ENCODE measurements at places on chromosomes 12 and 14.
A peak's percentile ranks its signal among the peaks of the same experiment; 100 is the strongest.

DNA sequence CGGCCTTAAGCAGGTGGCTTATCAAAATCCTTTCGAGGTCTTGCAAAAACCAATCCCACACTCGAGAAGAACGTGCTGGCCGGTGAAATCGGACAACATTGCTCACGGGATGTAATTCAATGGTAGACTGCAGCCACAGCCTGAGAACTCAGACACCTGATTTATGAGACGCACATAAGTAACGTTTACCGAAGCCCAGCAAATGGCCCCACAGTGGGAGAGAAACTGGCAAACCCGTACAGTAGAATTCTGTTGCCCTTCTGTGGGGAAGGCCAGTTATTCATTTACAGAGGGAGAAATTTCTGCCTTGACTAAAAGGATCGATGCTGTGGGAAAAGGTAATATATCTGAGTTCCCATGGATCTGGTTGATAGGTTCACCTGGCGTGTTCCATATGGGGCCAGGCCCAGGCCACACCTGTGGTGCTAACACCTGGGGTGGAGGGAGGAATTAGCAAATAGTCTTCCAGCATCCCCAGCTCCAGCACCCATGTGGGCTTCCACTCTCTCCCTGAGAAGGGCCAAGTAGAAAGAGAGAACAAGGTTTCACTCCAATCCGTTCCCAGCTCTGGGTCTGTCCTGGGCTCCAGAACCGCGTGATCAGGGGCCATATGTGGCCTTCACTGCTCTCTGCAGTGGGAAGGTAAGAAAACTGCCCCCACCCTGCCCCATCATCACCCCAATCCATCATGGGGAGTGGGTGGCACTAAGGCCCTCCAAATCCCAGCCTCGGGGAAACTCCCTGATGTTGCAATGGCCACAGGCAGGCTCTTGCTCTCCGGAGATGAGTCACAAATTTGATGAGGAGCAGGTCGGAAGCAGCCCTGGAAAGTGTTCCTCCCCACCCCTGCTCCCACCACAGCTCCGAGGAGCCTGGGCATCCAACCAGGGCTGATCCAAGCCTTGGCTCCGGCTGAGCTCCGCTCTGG is 12.7 kb downstream of the BDKRB1 start:
- DNase-seq: peak; percentile 92

- DNase-seq: peak; percentile 47
Observed at GRCh38 chr14:31990926-31991572, 86.1 kb upstream of the ARHGAP5 start.

DNA sequence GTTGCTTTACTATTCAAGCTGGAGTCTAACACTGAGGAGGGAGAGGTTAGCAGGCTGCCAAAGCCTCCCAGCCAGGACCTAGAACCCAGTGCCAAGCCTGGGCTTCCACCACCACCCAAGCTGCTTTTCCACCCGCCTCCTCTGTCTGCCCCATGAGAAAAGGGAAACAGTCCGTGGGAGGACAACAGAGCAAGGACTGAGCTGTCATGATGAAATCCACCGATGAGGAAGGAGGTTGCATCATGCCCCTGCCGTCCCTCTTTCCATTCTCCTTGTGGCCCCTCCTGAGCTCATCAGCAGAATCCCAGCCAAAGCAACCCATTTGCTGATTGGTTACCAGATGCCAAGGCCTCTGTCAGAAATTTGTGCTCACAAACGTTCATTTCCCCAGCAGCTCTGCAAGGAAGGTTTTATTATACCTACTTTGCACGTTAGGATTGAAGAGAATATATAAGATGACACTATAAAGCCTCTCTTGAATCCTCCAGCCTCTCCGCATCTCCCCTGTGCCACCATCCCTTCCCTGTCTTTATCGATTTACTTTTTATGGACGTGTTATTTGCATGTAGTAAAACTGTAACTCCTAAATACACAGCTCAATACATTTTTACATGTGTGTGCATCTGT is 6.3 kb upstream of the SERPINA1 start:
- DNase-seq: peak; percentile 94

DNA sequence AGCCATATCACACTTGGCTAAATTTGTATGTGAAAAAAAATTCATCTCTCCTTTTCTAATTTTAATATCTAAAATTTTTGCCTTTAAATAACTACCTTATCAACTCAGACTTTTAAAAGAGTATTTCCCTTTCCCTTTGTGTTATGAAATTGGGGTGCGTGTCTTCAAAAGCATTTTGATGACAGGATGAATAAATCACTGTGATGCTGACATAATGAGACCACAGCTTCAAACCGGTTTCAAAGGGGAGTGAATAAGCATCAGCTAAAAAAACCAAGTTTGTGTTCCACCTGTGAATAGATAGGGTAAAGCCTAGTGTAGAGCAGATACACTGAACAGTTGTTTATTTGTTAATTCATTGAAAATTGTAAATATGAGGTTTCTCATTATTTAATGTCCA is 85.0 kb downstream of the LGR5 start:
- no peak for DNase-seq

DNA sequence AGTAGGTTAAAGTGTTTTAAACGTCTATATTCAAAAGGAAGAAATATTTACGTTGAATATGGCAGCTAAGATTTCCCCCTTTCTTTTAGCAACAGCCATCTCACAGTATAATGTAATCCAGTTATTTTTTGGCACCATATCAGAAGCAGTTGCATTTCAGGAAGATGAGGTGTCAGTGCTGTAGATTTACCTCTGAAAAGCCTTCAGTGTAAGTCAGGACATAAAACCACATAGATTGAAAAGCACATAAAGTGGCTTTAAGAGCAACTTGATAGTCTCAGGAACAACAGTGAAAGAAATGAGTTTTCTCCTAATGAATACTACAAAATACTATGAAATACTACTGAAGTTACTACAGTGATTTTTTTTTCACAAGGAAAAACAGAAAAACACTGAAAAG is 6.9 kb downstream of the MLH3 start:
- peak; percentile 58 for DNase-seq

- peak; percentile 21 for DNase-seq
Observed at GRCh38 chr12:14773685-14774073, 29.6 kb downstream of the WBP11 start.

DNA sequence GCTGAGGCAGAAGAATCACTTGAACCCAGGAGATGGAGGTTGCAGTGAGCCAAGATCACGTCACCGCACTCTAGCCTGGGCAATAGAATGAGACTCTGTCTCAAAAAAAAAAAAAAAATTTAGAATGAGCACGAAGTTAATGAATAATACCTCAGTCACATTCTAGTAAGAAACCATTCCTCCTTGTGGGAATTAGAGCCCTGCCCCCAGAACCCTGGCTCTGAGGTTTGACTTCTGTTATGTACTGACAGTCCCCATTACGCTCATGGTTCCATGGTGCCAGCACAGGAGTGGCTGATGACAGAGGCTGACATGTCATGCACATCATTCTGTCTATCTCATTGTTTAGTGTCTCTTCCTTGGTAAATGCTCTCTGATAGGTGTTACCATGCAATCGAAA is 132.6 kb upstream of the FGD4 start:
- DNase-seq: no peak

DNA sequence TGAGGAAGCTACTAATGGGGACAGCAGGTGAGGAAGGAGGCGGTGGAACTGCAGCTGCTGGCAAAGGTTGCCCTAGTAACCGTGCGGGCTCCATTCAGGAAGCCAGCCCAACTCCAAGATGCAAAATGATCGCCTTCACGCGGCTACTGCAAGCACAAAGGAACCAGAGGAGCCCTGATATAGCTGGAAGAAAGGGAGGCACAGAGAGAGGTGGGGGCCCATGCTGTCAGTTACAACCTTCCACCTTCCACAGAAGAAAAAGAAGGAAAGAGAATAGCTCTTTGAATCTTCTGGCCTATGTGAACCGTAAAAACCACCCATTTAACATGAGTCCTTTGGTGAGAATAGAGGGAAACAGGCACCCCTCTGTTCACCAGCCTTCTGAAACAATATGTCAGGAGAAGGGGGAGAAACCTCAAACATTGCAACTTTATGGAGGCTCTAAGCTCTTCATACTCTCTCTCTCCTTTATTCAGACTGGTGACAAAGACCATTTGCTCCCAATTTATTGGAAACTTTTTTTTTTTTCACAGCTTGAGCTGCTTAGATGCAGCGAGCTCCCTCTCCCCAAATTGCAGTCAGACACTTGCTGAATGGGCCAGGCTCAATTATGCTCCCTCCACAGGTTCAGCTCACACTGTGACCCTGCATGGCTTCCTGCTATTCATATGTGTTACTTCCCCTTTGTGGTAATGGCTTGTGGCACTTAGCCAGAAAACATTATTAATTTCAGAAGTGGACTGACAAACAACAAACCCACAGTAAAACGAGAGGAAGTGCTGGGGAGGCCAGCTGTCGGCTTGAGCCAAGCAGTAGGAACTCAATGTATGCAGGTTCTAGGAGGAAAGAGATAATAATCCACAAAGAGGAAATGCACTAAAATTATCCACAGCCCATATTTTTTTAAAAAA is 6.2 kb downstream of the DUSP6 start:
- peak; percentile 90 for DNase-seq

- DNase-seq: peak; percentile 97
Observed at GRCh38 chr14:72646861-72647528, 246.9 kb downstream of the DPF3 start.

GRCh38 chr14:103105580-103106150 is 11.1 kb downstream of the EXOC3L4 start:
- DNase-seq: no peak

DNA sequence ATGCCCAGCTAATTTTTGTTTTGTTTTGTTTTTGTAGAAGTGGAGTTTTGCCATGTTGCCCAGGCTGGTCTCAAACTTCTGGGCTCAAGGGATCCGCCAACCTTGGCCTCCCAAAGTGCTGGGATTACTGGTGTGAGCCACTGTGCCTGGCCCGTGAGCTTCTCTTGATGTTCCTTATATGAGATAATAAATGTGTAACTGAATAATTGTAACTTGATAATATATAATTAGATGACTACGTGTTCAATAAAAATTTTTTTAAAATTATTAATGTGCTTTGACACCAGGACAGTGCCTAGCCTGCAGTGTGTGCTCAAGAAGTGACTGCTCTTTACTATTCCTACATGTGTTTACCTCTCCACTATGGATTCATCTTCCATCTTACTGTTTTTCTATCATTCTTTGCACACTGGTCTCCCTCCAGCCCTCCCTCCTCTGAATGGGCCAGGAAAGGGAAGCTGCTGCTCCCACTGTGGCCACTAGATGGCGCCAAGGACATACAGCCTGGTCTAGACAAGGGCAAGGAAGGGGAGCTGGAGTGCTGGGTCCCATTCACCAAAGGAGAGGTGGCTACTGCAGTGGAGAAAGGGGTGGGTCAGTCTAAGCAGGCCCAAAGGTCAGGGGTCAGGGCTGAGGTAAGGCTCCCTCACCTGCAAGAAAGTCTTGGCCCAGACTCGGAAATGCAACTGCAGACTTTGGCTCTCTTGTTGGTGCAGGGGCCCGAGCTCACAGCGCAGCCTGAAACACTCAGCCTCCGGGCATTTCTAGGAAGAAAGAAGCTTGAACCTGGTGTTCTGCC is 14.7 kb upstream of the ZNF385A start:
- peak; percentile 89 for DNase-seq

DNA sequence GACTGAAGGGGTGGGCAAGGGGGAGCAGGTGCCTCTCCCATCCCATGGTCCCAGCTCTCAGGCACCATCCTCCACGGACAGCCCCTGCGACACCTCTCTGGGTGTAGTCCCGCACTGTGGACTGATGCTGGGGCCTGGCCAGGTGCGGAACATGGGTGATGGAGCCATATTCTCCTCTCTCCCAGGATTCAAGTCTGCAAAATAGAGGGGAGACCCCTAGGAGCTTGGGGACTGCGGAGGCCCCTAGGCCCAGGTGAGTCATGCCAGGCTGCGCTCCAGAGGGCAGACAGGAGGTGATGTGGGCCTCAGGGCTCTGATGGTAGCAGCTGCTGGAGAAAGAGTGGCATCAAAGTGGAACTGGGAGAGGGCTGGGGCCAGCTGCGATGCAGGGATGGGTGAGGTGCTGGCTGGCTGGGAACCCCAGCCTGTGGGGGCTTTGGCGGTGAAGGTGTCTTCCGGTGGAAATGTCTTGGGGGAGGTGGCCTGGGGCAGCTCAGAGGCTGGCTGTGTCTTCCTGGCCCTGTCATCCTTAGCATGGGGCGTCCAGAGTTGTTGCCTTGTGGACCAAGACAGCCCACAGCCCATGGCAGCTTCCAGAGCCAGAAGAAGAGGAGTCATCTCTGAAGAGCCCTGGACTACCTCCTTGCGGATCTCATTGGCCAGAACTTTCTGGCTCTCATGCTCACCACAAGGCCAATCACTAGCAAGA is 149.1 kb downstream of the KIF26A start:
- no peak for DNase-seq

DNA sequence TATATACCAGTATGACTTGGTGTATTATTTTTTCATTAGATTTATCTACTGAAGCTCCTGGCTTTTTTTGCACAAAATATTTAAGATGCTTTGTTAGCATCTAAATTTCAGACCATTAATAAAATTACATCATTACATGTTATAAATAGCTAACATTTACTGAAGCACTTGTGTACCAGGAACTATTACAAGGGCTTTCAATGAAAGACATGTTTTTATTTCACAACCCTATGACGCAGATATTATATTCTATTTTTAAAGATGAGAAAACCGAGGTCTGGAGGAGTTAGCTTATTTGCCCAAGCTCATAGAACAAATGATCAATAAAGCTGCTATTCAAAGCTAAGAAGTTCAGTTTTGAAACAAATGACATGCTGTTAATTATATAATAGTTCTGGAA is 420.4 kb upstream of the DCN start:
- no peak for DNase-seq

GRCh38 chr12:46403719-46404070 is 31.1 kb upstream of the SLC38A2 start:
- no peak for DNase-seq

DNA sequence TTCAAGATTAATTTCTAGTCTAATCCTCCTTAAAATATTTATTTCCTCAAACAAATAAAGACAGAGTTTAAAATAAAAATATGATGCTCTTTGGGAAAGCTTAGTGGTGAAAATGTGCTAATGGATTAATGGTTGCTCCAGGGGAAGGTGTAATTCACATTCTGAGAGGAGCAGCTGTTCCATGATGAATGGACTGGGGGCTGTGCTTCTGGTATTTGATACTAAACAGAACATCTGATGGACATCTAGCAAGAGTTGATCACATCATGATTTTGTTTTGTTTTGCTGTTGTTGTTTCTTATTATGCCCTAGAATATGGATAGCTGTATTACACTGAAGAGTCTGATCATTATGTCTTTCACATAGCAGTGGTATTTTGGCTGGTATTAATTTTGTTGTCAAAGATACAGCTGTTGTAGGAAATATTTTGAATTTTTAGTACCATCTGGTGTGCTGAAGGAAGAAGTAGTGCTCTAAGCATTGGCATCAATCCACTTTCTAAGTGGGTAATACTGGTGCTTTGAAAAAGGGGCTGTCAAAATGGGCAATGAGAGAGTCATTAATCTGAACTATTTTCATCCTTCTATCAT is 296.4 kb downstream of the ADAMTS20 start:
- no peak for DNase-seq

- no peak for DNase-seq
Observed at GRCh38 chr14:51251486-51251885, 11.4 kb downstream of the TMX1 start.

DNA sequence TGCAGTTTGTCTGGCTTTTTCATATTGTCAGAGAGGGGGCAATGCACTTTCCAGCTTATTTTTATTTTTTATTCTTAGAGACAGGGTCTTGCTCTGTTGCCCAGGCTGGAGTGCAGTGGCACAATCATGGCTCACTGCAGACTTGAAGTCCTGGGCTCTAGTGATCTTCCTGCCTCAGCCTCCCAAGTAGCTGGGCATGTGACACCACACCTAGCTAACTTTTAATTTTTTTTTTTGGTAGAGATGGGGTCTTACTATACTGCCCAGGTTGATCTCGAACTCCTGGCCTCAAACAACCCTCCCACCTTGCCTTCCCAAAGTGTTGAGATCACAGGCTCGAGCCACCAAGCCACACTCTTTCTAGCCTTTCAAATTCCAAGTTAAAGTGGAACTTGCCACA is 3.9 kb upstream of the A2ML1 start:
- no peak for DNase-seq

All from fibroblast of pulmonary artery (primary cell).